ENCODE measurements at places on chromosomes 16 and 17.

- no peak for DNase-seq
These were observed 28.0 kb downstream of the ZNF423 start for GRCh38 chr16:49827805-49828438.

- DNase-seq = no peak
These were observed 19.2 kb downstream of the PRKCB start for GRCh38 chr16:23855010-23855409.

DNA sequence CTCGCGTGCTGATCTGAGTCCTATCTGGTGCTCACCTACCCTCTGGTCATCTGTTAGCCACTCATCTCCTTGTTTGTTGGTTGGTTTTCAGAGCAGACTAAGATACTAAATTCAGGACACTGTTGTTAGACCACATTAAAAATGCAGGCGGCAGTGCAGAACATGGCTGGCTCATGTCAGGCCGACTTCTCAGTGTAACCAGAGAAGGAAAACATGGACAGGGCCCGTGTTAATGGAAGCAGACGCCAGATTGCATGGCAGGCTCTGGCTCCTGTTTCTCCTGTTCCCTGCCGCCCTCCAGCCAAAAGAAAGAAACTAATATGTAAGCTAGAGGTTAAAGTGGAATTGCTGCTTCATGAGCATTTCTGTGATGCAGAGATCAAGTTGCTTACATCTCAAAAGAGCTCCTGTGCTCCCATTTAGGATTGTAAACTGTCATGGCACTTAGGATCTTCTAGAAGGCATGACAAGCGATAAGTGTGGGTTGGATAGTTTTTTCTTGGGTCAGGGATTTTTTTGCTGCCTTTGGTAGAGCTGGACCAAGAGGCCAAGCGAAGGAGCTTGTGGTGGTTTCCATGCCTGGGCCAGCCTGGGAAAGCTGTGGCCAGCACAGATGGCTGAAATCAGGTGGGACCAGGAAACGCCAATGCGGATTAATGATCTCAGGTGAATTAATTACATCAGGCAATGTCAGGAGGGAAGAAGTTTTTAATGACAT lies 56.1 kb downstream of the YPEL2 start:
- no peak for DNase-seq

DNA sequence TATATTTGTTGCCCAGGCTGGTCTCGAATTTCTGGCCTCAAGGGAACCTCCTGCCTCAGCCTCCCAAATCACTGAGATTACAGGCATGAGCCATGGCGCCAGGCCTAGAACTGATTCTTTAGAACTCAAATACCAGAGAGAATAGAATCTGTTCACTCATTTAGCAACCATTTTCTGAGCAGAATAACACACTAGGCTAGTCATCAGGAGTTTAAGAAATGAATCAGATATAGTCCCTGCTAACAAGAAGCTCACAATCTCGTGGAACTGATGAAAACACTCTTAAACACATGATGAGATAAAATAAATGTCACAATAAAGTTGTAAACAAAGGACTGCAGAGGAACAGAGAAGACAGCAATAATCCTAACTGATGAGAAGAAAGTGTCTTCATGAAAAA lies 55.8 kb upstream of the ADCY9 start:
- no peak for DNase-seq

All from CD8-positive, alpha-beta T cell (primary cell).